Cardiac atrium fibroblast (primary cell): ENCODE measurements at places on chromosomes 1 and 21. TPM values are rescaled to one million over a fixed set of nuclear protein-coding genes. Genes with fewer than 3 reads are reported as not detected.

The KLF17 gene
- under 0.01 and 0.16 TPM in 2 replicates for total RNA-seq

The AADACL4 gene
- total RNA-seq, result not detected in 2 replicates

The IL24 gene
- total RNA-seq, result 0.81 TPM in 1 of 2 replicates, not detected in the other

The CASP9 gene
- total RNA-seq, result 10.5 and 15.1 TPM in 2 replicates

The GUK1 gene
- 343 and 370 TPM in 2 replicates for total RNA-seq

The TDRD5 gene
- not detected in 2 replicates for total RNA-seq

The MRPS14 gene
- total RNA-seq, result 15.3 and 20.1 TPM in 2 replicates

The RGS1 gene
- total RNA-seq, result not detected in 2 replicates

The IVL gene
- total RNA-seq, result not detected in 2 replicates

The GIPC2 gene
- 0.18 and 0.97 TPM in 2 replicates for total RNA-seq

The KNCN gene
- not detected in 2 replicates for total RNA-seq

The RGS8 gene
- total RNA-seq, result not detected in 2 replicates

The CFHR2 gene
- not detected in 2 replicates for total RNA-seq

The CD1B gene
- total RNA-seq, result not detected in 2 replicates

The AMIGO1 gene
- 0.36 and 1.6 TPM in 2 replicates for total RNA-seq

The CADM3 gene
- total RNA-seq, result 22.6 and 52.0 TPM in 2 replicates

The ARPC5 gene
- 180 and 221 TPM in 2 replicates for total RNA-seq

The DBT gene
- 2.9 and 5.0 TPM in 2 replicates for total RNA-seq

The ZFP69B gene
- 2.3 and 3.9 TPM in 2 replicates for total RNA-seq

The FAAH gene
- total RNA-seq, result 0.54 and 3.4 TPM in 2 replicates

The HOOK1 gene
- total RNA-seq, result not detected in 2 replicates

The PSRC1 gene
- 13.9 and 18.4 TPM in 2 replicates for total RNA-seq

The TTC34 gene
- total RNA-seq, result not detected in 2 replicates

The ADAMTS4 gene
- 6.5 and 12.2 TPM in 2 replicates for total RNA-seq

The HSPA13 gene
- 38.8 and 39.2 TPM in 2 replicates for total RNA-seq

The UROD gene
- total RNA-seq, result 119 TPM in 2 replicates

The LCE2A gene
- not detected in 2 replicates for total RNA-seq

The LCE1A gene
- not detected in 2 replicates for total RNA-seq

The TFF3 gene
- total RNA-seq, result 0.54 TPM in 1 of 2 replicates, not detected in the other

The OR10Z1 gene
- not detected in 2 replicates for total RNA-seq

The EFNA1 gene
- total RNA-seq, result 5.8 and 12.2 TPM in 2 replicates

The ATP1A4 gene
- total RNA-seq, result not detected in 2 replicates

The CEP170 gene
- 41.0 and 57.5 TPM in 2 replicates for total RNA-seq
